PC-9 (cell line): ENCODE measurements at places on chromosomes 2 and 18. TPM values are rescaled to one million over a fixed set of nuclear protein-coding genes. Genes with fewer than 3 reads are reported as not detected.

IL1RL2 gene
- total RNA-seq = 1.2 and 1.9 TPM in 2 replicates

ANKRD30B gene
- total RNA-seq = not detected in 2 replicates

LYPD1 gene
- total RNA-seq = 5.1 and 10.3 TPM in 2 replicates

REG3G gene
- total RNA-seq = not detected in 2 replicates

FAM168B gene
- total RNA-seq = 66.6 and 79.6 TPM in 2 replicates

LYG1 gene
- 0.78 and 1.5 TPM in 2 replicates for total RNA-seq

GULP1 gene
- total RNA-seq = 31.5 and 38.0 TPM in 2 replicates

BCL11A gene
- not detected in 2 replicates for total RNA-seq

CDKL4 gene
- total RNA-seq = not detected in 2 replicates

SCN2A gene
- total RNA-seq = 0.15 TPM in 1 of 2 replicates, not detected in the other

DNAH6 gene
- not detected in 2 replicates for total RNA-seq

KIAA1328 gene
- total RNA-seq = 4.0 and 6.5 TPM in 2 replicates

MSGN1 gene
- not detected in 2 replicates for total RNA-seq

SMYD1 gene
- not detected in 2 replicates for total RNA-seq

UGT1A5 gene
- total RNA-seq = 71.3 and 91.2 TPM in 2 replicates

SH3BP4 gene
- total RNA-seq = 131 and 135 TPM in 2 replicates

DCC gene
- not detected in 2 replicates for total RNA-seq

HOXD4 gene
- not detected in 2 replicates for total RNA-seq

KCNK3 gene
- 0.08 TPM in 1 of 2 replicates, not detected in the other for total RNA-seq

CRYGD gene
- not detected in 2 replicates for total RNA-seq

TLX2 gene
- 3.1 and 3.8 TPM in 2 replicates for total RNA-seq

TNFAIP6 gene
- not detected in 2 replicates for total RNA-seq

DUSP2 gene
- 4.0 and 5.2 TPM in 2 replicates for total RNA-seq

SKOR2 gene
- not detected in 2 replicates for total RNA-seq

SCYGR2 gene
- not detected in 2 replicates for total RNA-seq

ANKAR gene
- 3.6 and 4.4 TPM in 2 replicates for total RNA-seq

GRB14 gene
- 2.8 and 3.4 TPM in 2 replicates for total RNA-seq
